MG63 (cell line): ENCODE measurements at places on chromosomes 3 and 15. TPM values are rescaled to one million over a fixed set of nuclear protein-coding genes. Genes with fewer than 3 reads are reported as not detected.

The CASR gene
- total RNA-seq, result not detected in 2 replicates

The KBTBD12 gene
- not detected in 2 replicates for total RNA-seq

The COL6A6 gene
- not detected in 2 replicates for total RNA-seq

The STRIT1 gene
- not detected in 2 replicates for total RNA-seq

The TSEN2 gene
- 14.5 and 24.5 TPM in 2 replicates for total RNA-seq

- DNase-seq, result no peak
Measured at GRCh38 chr3:155442072-155442471, 148.6 kb upstream of the STRIT1 start.

GRCh38 chr3:177490626-177491025 lies 293.3 kb upstream of the TBL1XR1 start:
- DNase-seq, result no peak

DNA sequence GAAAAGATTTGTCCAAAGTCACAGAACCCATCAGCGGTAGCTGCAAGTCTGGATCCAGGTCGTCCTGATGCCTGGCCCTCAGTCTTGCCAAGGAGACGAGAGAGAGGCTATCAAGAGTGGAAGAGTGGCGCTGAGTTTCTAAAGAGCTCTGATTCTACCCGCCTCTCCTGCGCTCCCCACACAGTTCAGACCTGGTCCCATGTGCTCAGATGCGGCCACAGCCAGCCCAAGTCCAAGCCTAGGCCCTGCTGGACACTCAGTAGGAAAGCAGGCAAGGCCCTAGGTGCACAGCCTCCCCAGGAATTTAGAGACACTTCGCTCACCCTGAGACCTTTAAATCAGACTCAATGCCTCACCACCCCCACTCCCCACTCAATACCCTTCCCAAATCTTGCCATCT lies 32.4 kb downstream of the CCDC12 start:
- no peak for DNase-seq

DNA sequence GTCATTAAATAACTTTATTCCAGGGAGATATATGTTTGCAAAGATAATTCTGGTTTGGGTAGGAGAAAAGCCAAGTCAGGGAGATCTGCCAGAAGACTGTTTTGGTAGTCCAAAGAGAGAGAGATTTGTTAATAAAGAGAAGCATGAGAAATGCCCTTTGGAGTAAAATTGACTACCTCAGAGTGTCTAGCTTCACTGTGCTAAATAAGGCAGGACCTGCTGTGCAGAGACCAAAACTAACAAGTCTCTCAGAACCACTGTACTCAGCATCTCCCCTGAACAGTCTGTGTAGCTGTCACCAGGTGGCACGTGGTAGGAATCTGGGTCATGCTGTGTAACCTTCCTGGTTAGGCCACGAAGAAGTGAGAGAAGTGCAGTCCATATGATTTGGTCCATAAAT lies 31.6 kb upstream of the SLC35G2 start:
- DNase-seq, result peak; percentile 34

- DNase-seq, result no peak
Measured at GRCh38 chr3:161339517-161340500, 31.5 kb downstream of the SPTSSB start.

- DNase-seq, result no peak
Measured at GRCh38 chr3:151367448-151367847, 17.1 kb downstream of the P2RY12 start.

DNA sequence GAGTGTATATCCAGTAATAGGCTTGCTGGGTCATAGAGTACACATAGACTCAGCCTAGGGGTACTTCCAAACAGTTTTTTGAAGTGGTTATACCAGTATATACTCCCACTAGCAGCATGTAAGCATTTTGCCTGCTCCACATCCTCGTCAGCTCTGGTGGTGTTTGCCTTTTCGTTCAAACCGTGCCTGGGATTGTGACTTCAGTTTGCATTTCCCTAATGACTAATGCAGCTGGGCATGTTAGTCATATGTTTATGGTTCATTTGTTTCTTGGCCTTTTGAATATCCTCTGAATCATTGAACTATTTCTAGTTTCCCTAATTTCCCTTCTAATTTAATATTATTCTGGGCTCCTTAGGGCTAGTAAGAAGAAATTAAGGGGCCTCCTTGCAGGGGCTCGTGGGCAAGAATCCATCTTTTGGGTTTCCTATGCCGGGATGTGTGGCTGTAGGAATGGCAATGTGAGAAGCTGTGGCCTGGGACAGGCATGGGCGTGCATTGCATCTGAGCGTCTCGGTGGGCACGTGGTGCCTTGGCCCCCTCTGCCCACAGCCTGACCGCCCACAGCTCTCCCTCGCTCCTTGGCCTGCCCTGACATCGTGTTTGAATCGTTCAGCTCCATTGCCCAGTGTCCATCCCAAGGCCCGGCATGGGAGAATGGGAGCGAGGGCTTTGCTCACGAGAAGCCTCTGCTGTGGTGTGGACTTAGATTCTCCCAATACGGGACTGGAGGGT lies 26.4 kb downstream of the FAH start:
- DNase-seq, result peak; percentile 84

- no peak for DNase-seq
Measured at GRCh38 chr3:115022199-115022598, 124.9 kb downstream of the ZBTB20 start.

- no peak for DNase-seq
Measured at GRCh38 chr15:77981281-77982126, 96.0 kb downstream of the TBC1D2B start.

DNA sequence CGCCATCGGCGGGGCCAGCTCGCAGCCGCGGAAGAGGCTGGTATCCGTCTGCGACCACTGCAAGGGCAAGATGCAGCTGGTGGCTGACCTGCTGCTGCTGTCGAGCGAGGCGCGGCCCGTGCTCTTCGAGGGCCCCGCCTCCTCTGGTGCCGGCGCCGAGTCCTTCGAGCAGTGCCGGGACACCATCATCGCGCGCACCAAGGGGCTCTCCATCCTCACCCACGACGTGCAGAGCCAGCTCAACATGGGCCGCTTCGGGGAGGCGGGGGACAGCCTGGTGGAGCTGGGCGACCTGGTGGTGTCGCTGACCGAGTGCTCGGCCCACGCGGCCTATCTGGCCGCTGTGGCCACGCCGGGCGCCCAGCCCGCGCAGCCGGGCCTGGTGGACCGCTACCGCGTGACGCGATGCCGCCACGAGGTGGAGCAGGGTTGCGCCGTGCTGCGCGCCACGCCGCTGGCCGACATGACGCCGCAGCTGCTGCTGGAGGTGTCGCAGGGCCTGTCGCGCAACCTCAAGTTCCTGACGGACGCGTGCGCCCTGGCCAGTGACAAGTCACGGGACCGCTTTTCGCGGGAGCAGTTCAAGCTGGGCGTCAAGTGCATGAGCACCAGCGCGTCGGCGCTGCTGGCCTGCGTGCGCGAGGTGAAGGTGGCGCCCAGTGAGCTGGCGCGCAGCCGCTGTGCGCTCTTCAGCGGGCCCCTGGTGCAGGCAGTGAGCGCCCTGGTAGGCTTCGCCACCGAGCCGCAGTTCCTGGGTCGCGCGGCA lies 1.8 kb downstream of the TLNRD1 start:
- peak; percentile 45 for DNase-seq
